ENCODE measurements at places on chromosomes 16 and 17. TPM values are rescaled to one million over a fixed set of nuclear protein-coding genes. Genes with fewer than 3 reads are reported as not detected.

DNA sequence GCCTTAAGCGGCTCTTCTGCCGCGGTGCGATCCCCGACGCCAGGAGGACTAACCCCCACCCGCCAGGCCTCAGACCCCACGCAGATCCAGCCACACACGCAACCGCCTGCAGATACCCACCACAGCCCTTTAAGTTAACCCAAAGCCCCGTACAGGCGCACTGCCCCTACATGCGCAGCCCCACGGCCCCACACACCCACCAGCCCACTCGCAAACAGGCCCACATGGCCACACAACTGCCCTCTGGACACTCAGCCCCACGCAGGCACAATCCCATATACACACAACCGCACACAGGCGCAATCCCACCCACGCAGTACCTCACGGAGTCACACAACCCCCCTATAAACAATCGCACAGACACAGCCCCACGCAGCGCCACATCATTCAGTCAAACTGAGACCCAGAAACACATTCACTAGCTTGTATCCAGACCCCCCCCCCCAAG, 41.7 kb downstream of the RAI1 start:
- no peak for DNase-seq

DNA sequence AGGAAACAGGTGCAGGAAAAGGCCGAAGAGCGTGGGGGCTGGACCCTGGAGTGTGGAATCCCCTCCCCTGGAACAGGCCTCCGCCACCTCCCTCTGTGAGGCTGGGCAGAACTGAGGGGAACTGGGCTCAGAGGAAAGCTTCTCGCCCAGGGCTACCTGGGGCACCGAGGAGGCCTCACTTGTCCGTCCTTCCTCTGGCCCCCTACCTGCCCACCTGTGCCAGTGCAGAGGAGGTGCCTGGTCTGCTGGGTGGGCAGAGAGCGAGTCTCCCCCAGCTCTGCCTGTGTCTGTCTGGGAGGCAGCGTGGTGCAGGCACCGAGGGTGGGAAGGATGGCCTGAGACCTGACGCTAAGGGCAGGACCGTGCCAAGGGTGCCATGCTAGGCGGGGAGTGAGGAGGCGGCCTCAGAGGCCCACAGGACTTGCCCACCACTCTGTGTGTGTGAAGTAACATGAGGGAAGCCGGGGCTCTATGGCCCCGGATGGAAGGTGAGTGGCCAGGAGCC, 42.2 kb downstream of the ZFPM1 start:
- DNase-seq: no peak

The ACSM2B gene
- total RNA-seq: not detected

The TAC4 gene
- not detected for total RNA-seq

Data from activated CD8-positive, alpha-beta T cell treated with anti-CD3 and anti-CD28 coated beads for 36 hours (primary cell).